ENCODE measurements at places on chromosomes 7 and 10.

DNA sequence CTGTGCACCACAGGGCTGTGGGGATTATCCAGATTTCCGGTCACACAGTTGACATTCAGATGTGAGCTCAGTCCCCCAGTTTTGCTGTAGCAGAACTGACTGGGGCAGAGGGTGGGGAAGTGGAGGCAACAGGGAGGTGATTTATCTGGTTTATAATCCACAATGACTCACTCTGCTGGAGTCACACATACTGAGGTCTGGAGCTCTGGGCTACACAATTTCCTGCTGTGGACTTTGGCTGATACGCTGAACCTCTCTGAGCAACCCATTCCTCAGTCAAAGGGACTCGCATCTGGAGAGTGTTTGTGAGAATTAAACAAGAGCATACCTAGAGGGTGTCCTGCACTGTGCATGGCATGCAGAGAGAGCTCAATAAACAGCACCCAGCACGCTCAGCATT lies 64.8 kb upstream of the PLPP4 start:
- no peak for DNase-seq

GRCh38 chr7:26291699-26292538 lies at the start of gene SNX10:
Gene SNX10 (plus strand): TSS chr7:26291862. CDS start chr7:26346443, 54,581 bp downstream.
- DNase-seq, result peak; percentile 78

DNA sequence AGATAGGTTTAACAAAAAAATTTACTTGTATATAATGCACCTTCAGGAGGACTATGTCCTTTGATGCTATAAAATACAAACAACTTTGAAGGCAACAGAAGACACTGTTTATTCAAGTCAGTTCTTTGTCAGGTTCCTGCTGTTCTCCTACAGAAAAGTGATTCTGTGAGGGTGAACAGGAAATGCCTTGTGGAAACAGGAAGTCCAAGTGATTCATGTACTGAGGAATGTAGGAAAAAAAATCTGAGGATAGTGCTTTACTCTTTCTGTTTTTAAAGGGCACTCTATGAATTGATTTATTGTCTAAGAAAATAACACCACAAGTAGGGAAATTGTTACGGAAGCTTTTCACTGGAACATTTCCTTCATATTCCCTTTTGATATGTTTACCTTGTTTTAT lies 171.9 kb downstream of the HDAC9 start:
- DNase-seq, result peak; percentile 71

GRCh38 chr10:116171505-116171904 lies 101.5 kb downstream of the GFRA1 start:
- DNase-seq, result no peak

DNA sequence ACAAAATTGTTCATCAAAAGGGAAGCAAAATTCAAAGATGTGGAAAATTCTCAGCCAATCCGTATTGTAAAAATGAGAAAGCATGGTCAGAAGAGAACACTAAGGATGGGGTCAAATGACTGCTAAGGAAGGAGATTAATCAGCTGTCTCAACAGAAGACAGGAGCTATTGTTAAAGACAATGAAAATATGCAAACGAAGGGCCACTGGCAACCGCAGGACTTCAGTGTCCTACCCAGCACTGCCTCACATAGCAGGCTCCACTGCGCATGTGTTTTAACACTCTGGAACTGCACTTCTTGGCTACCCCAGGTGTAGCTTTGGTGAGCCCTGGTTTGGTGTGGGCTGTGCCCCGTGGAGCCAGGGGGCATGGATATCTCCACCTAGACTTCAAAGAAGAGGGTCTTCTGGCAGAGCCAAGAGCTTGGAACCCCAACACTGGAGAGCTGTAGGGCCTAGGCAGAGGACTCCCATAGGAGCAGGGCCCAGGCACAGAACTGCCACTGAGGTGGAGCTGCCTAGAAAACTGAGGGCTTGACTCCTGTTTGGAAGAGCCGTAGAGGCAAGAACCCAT lies 176.2 kb upstream of the GDF10 start:
- no peak for DNase-seq

GRCh38 chr7:31957756-31958155 lies 112.5 kb downstream of the PDE1C start:
- no peak for DNase-seq

- no peak for DNase-seq
Observed at GRCh38 chr10:44295644-44296241, 89.2 kb downstream of the CXCL12 start.

GRCh38 chr10:13593535-13593934 lies 6.8 kb downstream of the PRPF18 start:
- peak; percentile 3 for DNase-seq

GRCh38 chr7:4675771-4676367 lies 6.2 kb upstream of the FOXK1 start:
- no peak for DNase-seq

DNA sequence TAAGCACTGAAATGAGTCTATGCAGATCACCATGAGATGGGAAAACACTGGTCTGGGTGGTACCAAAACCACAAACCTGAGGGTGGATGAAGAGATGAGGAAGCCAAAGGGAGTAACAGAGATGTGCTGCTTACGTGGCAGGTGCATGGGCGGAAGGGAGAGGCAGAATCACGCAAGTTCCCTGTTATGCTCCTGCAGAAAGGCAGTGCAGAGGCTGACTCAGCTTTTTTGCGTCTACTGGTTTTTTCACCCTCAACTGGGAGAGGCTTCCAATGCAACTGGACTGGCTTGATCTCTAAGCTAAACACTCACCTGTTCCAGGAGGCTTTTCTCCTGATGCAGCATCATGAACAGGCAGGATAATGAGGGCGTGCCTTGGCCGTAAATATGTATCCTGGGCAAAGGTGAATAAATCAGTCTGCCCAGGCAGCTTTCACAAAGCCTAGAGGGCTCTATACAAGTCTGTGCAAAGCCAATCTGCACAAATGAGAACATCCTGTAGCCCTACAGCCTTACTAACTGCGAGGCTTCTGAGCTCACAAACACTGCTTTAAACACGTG lies 95.4 kb upstream of the AFAP1L2 start:
- DNase-seq, result no peak

- DNase-seq, result no peak
Observed at GRCh38 chr10:10584161-10584560, 433.5 kb upstream of the CELF2 start.

DNA sequence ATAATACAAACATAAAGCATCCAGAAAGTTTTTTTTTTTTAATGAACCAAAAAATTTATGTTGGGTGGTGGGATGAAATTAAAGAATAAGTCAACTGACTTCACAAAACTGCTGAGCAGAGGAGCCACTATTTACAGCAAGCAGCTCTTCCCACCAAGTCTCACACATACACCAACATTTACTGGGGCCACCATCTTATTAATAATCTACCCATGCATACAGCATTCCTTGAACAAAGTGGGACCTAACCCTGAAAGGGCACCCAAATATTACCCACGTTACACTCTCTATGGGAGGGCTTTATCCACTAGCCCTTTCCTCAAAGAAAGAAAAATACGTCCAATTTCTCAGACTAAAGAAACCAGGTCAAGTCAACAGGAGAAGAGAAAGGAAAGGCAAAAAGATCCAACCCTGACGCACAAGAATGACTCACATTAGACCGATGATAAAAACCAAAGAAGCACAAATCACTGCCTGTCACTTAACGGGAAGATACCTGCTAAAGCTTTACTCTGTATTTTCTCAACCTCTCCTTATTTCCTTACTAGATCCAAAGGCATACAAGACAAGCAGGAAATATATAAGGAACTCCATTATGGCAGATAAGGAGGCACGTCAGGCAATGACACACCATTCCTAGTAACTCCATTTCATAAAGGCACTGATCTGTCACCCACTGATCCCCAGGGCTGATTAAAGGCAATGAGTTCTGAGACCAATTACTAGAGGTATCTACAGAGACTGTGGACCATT lies 141.8 kb upstream of the ASAH2 start:
- no peak for DNase-seq

- peak; percentile 86 for DNase-seq
Observed at GRCh38 chr10:78520737-78521430, 487.2 kb downstream of the RPS24 start.

- no peak for DNase-seq
Observed at GRCh38 chr7:98826811-98827231, 43.0 kb downstream of the TMEM130 start.

- peak; percentile 33 for DNase-seq
Observed at GRCh38 chr10:72088889-72089575, 681 bp upstream of the SPOCK2 start.

GRCh38 chr10:13233358-13233757 lies 816 bp downstream of the UCMA start:
- no peak for DNase-seq

GRCh38 chr10:121307411-121307980 lies 290.7 kb downstream of the FGFR2 start:
- DNase-seq, result no peak

- DNase-seq, result no peak
Observed at GRCh38 chr7:3109311-3109915, 65.7 kb upstream of the CARD11 start.

GRCh38 chr10:91349381-91349780 lies 60.8 kb upstream of the HECTD2 start:
- peak; percentile 86 for DNase-seq

DNA sequence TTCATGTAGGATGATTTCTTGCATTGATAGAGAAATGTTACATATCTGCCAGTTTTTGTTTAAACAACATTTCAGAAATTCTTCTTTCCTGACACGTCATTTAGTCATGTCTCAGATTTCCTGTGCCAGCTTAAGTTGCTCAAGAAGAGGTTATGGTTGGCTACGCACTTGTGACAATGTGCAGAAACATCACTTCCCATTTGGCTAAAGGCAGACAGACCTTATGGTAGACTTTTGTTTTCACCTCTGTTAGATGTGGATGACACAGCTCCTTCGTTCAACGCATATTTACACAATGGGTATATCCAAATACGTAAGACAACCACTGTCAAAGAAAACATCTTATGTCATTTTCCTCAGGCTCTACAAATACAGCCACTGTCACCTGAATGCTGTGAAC lies 125.8 kb downstream of the DOCK4 start:
- peak; percentile 37 for DNase-seq

DNA sequence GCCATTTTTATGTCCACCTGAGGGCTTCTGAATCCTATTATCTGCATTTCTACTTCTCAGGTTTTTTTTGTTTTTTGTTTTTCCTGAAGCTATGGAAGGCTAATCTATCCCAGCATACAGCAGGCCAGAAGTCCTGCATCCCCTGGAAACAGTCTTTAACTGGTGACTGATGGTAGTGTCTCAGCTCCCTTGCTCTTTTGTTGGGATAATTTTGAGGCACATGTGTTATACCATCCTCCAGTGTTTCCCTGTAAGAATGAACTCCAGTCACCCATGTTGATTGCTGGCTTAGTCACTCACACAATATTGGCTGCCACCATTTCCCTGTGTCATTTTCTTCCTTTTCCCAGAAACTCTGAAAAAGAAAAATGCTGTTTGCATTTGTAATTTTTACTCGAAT lies 1094.0 kb upstream of the LRRN3 start:
- no peak for DNase-seq

DNA sequence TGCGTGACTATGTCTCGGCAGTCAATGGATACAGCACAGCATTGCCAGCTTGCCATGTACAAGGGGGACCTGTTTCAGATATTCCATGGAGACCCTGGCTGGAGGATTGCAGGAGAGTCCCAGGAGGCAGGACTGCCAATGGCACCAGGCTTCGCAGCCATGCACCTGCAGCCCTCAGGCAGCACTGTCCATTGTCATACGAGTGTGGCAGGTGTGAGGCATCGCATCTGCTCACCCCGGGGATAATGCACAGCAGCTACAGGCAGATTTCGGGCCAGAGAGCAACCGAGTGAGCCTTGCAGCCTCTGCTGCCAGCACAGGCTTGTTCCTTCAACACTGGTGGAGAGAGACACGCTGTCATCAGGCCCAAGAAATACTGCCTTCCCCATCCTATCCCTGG lies 415.1 kb downstream of the PAXIP1 start:
- no peak for DNase-seq

GRCh38 chr7:6637544-6638229 lies 569 bp downstream of the ZNF316 start:
- peak; percentile 46 for DNase-seq

- DNase-seq, result peak; percentile 13
Observed at GRCh38 chr10:5199398-5199797, 2.8 kb downstream of the AKR1C4 start.

DNA sequence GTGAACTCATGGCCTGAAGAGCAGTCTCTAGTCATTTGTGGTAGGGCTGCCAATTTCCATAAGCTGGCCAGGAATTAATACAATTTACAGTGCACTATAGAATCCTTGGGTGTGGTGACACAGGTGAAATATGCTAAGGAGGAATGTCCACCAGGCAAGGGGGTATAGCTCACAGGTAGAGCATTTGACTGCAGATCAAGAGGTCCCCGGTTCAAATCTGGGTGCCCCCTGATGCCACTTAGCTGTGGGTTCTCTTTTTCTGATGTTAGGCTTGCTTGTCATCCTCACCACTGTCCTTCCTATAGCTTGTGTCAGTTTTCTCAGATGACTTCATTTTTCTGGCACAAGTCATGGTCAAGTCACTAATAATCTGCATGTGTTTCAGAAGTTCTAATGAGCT lies 108.7 kb downstream of the ZNF467 start:
- no peak for DNase-seq

DNA sequence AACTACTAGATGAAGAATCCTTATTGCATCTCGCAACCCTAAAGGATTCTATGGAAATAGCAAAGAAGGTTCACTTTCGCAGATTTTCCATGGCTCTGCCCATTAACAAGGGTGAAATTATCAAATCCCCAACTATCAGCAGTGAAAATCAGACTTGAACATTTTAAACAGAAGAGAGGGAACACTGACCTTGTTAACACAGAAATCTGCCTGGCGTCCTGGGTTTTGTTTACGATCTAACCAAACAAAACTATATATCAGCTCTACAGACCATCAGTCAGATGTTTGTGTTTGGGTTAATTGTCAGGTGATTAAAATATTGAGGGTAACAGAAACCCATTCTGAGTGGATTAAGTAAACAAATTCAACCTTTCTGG lies 1.9 kb downstream of the CTTNBP2 start:
- DNase-seq, result no peak

DNA sequence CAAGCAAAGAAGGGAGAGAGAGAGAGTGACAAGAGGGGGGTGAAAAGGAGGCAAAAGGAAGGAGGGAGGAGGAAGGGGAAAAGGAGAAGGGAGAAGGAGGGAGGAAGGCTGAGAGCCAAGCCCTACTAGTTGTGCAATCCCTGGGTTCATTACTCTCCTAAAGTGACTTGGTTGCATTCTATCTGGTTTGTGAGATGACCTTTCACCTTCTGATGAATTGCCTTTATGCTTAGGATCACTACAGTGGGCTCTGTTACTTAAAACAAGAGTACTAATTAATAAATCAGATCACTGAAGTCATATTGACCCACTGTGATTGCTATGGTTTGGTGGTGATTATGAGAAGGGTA lies 144.9 kb downstream of the KIF20B start:
- DNase-seq, result no peak

DNA sequence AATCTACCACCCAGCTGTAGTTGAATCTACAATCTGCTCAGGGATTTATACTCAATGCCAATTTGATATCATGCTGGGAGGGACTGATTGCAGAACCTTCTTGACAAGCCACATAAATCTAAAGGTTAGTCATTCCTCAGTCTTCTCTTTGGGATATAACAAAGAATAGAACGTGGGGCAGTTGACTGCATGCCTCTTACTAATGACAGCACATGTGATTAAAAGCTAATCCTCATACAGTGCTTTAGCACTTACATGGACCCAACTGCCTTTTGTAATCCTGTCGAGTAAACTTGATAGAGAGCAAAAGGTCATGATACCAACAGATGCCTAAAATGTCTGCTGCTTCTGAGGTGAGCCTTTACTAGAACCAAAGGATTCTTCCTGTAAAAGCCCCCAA lies 12.3 kb downstream of the KLHL7 start:
- peak; percentile 42 for DNase-seq

Measured in mesendoderm (in vitro differentiated cells).